Memory B cell (primary cell): ENCODE measurements at places on chromosomes 13 and 19.
A peak's percentile ranks its signal among the peaks of the same experiment; 100 is the strongest.

DNA sequence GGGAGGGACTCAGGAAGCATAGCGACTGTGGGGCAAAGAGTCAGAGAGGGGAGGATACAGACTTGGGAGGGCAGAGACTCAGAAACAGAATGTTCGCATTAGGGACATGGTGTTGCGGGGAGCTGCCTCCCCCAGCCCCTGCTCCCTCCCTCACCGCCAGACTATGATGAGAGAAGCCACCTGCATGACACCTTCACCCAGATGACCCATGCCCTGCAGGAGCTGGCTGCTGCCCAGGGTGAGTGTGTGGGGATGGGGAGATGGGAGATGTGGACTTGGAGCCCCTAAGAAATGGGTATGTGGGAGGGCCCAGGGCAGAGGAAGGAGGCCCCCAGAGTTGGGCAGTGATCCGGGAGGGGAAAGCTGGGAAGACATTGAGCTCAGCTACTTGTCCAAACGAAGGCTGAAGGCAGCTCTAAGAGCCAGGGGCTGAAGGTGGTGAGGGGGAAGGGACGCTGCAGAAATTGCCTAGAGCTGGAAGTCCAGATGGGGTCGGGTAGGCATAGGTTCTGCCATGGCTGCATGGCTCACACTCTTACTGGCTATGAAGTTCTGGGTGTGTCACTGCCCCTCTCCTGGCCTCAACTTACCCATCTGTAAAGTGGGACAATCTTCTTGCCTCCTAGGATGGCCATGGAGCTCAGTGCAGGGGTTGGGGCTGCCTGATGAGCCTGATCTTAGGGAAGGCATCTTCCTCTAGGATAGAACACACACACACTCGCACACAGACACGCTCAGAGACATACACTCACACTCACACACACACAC is 1.4 kb downstream of the SPACA6 start:
- H3K4me1 ChIP-seq, result peaks cover 10% of the 10 kb centered on the region
- H3K36me3 ChIP-seq, result no peaks in the 10 kb centered on the region
- H3K4me3 ChIP-seq, result no peak overlapping the region

DNA sequence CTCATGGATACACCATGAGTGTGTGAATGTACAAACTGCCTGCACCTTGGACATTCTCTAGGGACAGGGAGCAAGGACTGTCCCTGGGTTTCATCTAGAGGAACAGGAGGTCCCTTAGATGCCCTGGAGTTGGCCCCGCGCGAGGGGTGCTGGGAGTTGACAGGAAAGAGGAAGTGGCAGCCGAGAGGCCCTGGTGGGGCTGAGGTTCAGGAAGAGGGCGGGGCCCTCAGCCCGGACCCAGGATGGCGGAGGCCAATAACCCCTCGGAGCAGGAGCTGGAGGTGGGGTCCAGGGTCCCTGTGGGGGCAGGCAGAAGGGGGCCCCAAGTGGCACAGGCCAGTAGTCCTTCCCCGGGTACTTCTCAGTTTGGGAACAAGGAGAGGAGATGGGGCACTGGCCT is 6.9 kb downstream of the PKN1 start:
- peak; percentile 75 for DNase-seq
- no peaks in the 10 kb centered on the region for H3K27me3 ChIP-seq
- peak overlapping the region; percentile 92 for H3K4me3 ChIP-seq

DNA sequence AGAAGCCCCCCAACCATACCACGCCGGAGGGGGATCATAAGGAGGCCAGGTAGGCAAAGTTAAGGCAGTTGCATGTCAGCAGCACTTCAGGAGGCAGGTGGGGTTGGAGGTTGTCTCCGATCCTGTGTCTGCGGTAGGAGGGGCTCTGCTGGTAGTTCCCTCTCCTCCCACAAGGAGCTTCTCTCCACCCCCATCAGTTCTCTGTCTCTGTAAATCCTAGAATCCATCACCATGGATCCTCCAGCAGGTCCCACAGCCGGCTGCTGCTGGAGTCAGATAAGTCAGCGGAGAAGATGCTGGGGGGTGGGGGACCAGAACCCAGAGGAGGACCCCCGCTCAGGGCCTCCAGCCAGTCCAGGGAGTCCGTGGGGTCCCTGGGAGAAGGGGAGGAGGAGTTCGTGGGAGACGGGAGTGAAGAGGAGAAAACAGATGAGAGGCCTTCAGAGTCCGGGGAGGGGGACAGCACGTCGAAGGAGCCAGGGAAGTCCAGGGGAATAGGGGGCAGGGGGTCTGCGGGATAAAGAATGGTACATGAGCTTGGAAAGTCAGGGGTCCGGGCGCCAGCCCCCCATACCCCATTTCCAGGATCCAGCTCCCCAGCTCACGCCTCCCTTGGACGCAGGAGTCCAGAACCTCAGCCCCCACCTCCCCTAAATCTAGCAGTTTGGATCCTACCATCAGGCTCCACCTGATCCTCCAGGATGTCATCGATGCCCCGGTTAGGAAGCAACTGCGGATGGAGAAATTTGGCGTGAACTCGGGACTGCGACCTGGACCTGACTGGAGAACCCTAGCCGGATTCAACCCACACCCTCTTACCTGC is 6.3 kb downstream of the MAMSTR start:
- peaks cover 17% of the 10 kb centered on the region for H3K4me1 ChIP-seq
- no peaks in the 10 kb centered on the region for H3K27me3 ChIP-seq
- H3K4me3 ChIP-seq, result peak overlapping the region; percentile 83
- DNase-seq, result no peak

DNA sequence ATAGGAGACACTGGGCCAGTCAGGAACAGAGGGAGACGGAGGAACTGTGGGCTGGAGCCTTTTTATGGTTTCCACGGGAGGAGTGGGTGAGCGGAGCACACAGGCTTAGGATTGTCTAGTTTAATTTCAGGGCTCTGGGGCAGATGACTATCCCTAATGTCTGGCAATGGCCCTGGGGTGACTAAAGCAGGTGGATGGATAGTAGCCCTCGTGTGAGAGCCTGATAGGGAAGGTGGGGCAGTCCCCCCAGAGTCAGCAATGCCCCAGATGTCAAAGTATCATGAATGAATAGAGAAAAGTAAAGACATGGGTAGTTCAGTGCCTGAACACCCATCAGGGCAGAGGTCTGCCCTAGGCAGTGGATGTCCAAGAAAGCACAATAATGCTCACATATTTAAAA is 94.2 kb downstream of the ZDHHC20 start:
- DNase-seq, result no peak
- H3K27ac ChIP-seq, result no peak overlapping the region
- no peak overlapping the region for H3K4me3 ChIP-seq
- H3K27me3 ChIP-seq, result peaks cover 2% of the 10 kb centered on the region

GRCh38 chr19:39845172-39845571 is 1.0 kb downstream of the FBL start:
- no peak for DNase-seq
- peak overlapping the region; percentile 90 for H3K27ac ChIP-seq
- H3K4me1 ChIP-seq, result peaks cover 47% of the 10 kb centered on the region
- H3K36me3 ChIP-seq, result peaks cover 2% of the 10 kb centered on the region

DNA sequence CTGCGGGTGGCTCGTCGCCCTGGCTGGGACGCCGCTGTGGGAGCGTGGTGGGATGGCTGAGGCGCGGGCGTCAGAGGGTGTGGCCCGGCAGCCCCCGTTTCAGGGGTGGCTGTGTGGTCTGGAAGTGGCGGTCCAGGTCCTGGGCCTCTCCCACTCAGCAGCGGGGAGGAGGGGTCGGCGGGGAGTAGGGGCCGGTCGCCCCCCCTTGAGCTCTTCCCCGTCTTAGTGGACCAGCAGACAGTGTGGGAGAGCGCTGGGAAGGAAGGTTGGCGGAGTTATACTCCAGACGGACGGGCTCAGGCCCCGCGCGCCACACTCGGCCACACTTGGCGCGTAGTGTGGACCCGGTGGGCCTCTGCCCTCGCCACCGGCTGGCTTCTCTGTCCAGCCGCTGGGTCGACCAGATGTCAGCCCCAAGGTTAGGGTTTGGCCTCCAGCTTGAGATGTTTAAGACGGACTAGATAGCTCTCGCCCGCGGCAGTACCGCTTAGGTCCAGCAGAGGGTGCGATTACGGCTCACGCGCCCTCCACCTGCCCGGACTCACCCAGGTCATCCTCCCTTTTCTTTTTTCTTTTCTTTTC is 21.7 kb upstream of the ZNF429 start:
- peak overlapping the region; percentile 37 for H3K4me3 ChIP-seq
- H3K27me3 ChIP-seq, result no peaks in the 10 kb centered on the region
- H3K27ac ChIP-seq, result no peak overlapping the region
- peak; percentile 46 for DNase-seq

GRCh38 chr13:74202129-74202813 is 68.1 kb upstream of the KLF12 start:
- peaks cover 2% of the 10 kb centered on the region for H3K27me3 ChIP-seq
- H3K36me3 ChIP-seq, result no peaks in the 10 kb centered on the region
- H3K27ac ChIP-seq, result no peak overlapping the region
- H3K4me3 ChIP-seq, result no peak overlapping the region
- DNase-seq, result no peak
- no peaks in the 10 kb centered on the region for H3K4me1 ChIP-seq

- no peaks in the 10 kb centered on the region for H3K4me1 ChIP-seq
- H3K27me3 ChIP-seq, result peaks cover 2% of the 10 kb centered on the region
Measured at GRCh38 chr13:47241446-47241845, 344.6 kb upstream of the HTR2A start.

- peak overlapping the region; percentile 14 for H3K4me3 ChIP-seq
- peaks cover 20% of the 10 kb centered on the region for H3K36me3 ChIP-seq
- H3K4me1 ChIP-seq, result peaks cover 5% of the 10 kb centered on the region
Measured at GRCh38 chr19:57905258-57905657, 11.1 kb downstream of the ZNF417 start.

DNA sequence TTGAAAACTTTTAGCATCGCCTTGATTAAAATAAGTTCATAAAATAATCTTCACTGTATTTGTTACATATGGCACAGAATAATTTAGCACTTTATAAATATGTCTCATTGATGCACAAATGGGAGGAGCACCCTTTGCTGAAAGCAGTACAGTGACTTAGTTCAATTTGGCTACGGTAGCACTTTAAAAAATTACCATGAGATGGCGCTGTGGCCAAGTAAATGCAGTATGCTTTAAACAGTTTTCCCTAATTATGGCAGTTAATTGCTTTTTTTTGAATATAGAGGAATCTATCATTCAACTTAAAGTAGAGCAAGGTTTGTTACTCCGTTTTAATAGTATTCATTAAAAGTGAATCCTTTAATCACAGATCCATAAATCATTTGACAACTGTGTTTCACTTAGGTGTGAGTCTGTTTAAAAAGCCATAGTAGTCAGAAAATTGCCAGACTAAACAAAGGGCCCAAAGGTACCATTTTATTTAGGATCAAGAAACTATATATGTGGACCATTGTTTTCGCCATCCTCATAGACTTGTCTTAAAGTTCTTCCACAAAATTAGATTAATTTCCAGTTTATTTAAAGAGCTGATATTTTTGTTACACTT is 34.7 kb upstream of the ESD start:
- H3K27ac ChIP-seq, result no peak overlapping the region
- H3K27me3 ChIP-seq, result peaks cover 4% of the 10 kb centered on the region
- H3K36me3 ChIP-seq, result no peaks in the 10 kb centered on the region
- peak; percentile 36 for DNase-seq

- no peak for DNase-seq
- peaks cover 7% of the 10 kb centered on the region for H3K27me3 ChIP-seq
- no peak overlapping the region for H3K27ac ChIP-seq
- H3K4me3 ChIP-seq, result no peak overlapping the region
- no peaks in the 10 kb centered on the region for H3K36me3 ChIP-seq
Measured at GRCh38 chr19:41604831-41605230, 22.0 kb downstream of the CEACAM4 start.

GRCh38 chr19:41408256-41408655 is 10.6 kb downstream of the BCKDHA start:
- no peak overlapping the region for H3K4me3 ChIP-seq
- peaks cover 10% of the 10 kb centered on the region for H3K36me3 ChIP-seq
- DNase-seq, result no peak
- H3K4me1 ChIP-seq, result peaks cover 14% of the 10 kb centered on the region
- no peak overlapping the region for H3K27ac ChIP-seq
- no peaks in the 10 kb centered on the region for H3K27me3 ChIP-seq

GRCh38 chr19:12792051-12792852 is 966 bp downstream of the JUNB start:
- peak overlapping the region; percentile 96 for H3K4me3 ChIP-seq
- H3K36me3 ChIP-seq, result no peaks in the 10 kb centered on the region
- DNase-seq, result peak; percentile 68
- peaks cover 39% of the 10 kb centered on the region for H3K4me1 ChIP-seq
- no peaks in the 10 kb centered on the region for H3K27me3 ChIP-seq

DNA sequence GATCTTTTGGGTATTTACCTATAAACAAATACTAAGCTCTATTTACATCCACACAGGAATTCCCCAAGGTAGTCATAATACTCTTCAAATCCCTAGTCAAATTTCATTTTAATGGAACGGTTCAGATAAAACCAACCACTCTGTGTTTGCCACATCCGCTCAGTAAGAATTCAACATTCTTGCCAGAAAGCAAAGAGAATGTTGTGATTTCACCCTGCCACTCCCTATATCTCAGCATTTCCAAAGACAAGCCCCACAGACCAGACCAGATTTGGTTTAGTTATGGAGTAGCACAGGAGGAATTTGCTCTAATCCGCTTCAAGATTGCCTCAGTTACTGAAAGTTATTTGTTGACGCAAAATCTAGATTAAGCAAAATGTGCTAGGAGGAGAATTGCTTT is 105.6 kb upstream of the SERP2 start:
- H3K27me3 ChIP-seq, result peaks cover 11% of the 10 kb centered on the region
- no peak for DNase-seq
- H3K4me1 ChIP-seq, result peaks cover 4% of the 10 kb centered on the region
- H3K36me3 ChIP-seq, result peaks cover 4% of the 10 kb centered on the region
- no peak overlapping the region for H3K4me3 ChIP-seq

DNA sequence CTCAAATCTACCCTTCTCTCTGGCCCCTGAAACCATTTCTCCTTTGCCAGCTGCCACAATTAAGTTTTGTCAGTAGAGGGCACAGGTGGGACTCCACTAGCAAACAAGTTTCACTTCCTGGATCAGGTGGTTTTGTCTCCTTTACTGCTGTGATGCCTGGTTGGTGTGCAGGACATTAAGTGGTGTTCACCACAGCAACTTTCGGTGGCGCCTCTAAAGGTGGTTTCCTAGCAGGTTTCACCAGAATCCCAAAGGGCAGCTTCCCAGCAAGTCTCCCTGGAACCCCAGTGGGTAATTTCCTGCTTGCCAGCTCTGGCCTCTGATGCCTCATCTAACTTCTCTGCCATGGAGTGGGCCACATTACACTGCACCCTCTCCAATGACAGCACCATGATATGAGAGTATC is 16.6 kb downstream of the MED4 start:
- no peak overlapping the region for H3K4me3 ChIP-seq
- H3K4me1 ChIP-seq, result no peaks in the 10 kb centered on the region
- H3K36me3 ChIP-seq, result peaks cover 22% of the 10 kb centered on the region
- no peak overlapping the region for H3K27ac ChIP-seq
- peak; percentile 22 for DNase-seq
- no peaks in the 10 kb centered on the region for H3K27me3 ChIP-seq

GRCh38 chr19:35901055-35901644 is 810 bp upstream of the NFKBID start:
- peak overlapping the region; percentile 98 for H3K27ac ChIP-seq
- peak overlapping the region; percentile 98 for H3K4me3 ChIP-seq
- DNase-seq, result no peak
- peaks cover 35% of the 10 kb centered on the region for H3K4me1 ChIP-seq
- H3K36me3 ChIP-seq, result peaks cover 14% of the 10 kb centered on the region
